ENCODE measurements at places on chromosomes 7 and 10.

DNA sequence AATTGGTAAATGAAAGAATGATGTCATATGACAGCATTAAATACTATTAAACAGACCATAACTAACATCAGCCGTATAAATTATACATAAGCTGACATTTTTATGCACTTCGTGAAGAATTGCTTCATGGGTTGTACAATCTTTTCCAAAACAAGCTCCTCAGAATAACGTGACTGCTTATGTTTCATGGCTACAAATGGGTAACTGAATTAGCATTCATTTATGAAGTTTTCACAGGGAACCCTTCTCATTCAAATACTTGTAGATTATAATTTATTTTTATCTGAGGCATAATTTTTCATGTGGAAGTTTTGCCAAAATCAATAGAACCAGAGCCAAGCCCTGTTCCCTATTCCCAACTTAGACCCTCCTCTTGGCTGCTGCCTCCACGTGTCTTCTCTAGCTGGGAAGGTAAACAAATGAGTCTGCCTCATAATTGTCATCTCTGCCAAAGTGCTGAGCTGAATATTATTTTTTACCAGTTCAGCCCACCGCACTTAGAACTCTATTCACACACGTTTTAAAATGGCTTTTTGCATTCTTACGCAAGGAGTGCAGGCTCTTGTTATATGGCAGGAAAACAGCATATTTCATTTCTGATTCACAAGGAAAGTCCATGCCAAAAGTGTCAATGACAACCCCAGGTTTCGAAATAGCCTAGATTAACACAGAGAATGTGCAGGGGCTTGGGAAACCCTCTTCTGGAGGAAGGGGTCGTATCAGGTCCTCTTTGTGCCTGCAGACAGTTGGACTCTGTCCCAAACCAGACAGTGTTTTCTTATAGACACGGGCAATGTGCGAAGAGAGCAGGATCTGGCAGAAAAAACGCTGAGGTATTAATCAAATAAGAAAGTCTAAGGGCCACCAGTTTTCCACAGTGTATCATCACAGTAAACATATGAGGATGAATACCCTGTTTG is 370.7 kb upstream of the MGMT start:
- no peak for DNase-seq

- DNase-seq, result no peak
Measured at GRCh38 chr10:77043420-77043763, 594.2 kb downstream of the KCNMA1 start.

- DNase-seq, result no peak
Measured at GRCh38 chr10:19947656-19948055, 131.4 kb downstream of the PLXDC2 start.

- DNase-seq, result no peak
Measured at GRCh38 chr7:68914006-68914405, 684.3 kb upstream of the AUTS2 start.

GRCh38 chr10:122998360-122998917 is 10.2 kb downstream of the IKZF5 start:
- no peak for DNase-seq

GRCh38 chr10:62584731-62585130 is 210.6 kb downstream of the ZNF365 start:
- no peak for DNase-seq

GRCh38 chr10:23725548-23725947 is 286.7 kb downstream of the OTUD1 start:
- DNase-seq, result no peak

DNA sequence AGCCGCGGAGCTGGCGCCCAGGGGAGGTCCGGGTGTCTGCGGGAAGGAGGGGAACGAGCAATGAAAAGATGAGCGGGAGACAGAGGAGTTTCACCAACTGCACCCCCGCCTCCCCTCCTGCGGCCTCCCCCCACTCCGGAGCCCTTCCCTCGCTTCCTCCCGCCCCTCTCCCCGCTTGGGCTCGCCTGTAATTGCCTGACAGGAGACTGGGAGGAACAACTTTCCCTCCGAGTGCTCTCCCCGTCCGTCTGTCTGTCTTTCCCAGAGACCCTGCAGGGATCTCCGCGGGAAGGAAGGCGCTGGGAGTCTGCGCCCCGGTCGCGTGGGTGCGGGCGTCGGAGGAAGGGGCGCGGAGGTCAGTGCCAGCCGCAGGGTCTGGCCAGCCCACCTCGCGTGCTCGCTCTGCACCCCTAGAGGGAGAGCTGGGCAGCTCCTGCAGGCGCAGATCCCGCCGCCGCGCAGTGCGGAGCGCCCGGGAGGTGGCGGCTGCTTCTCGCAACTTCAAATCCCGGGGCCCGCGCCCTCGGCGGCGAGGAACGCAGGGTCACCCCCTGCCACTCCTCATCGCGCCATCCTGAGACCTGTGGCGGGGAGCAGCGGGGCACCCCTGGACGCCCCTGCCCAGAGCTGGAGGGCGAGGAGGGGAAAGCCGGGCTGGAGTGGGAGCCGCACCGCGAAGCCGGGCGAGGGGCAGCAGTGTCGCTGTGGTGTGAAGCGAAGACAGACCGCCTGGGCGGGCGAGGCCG is 511 bp upstream of the NRP1 start:
- peak; percentile 86 for DNase-seq

Measured in BE2C (cell line).